ENCODE measurements at places on chromosomes 1 and 21.
A peak's percentile ranks its signal among the peaks of the same experiment; 100 is the strongest.

- DNase-seq, result no peak
These were observed 113.6 kb downstream of the LRRC40 start for GRCh38 chr1:70091811-70092210.

DNA sequence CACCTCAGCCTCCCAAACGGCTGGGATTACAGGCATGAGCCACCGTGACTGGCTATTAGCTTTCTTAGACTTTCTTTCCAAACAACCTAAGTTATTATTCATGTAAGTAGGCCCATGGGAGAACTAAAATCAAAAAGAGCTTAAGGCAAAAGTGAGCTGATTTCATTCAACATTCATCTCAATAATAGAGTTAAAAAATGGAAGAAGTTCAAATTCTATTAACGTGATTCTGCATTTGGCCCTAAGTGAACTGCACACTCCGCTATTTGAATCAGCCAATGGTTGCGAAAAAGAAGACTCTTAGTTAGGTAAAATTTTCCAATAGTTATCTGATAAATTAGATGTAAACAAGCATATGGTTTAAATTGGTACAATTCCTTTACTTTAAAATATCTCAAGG, 68.6 kb upstream of the WARS2 start:
- DNase-seq, result no peak

DNA sequence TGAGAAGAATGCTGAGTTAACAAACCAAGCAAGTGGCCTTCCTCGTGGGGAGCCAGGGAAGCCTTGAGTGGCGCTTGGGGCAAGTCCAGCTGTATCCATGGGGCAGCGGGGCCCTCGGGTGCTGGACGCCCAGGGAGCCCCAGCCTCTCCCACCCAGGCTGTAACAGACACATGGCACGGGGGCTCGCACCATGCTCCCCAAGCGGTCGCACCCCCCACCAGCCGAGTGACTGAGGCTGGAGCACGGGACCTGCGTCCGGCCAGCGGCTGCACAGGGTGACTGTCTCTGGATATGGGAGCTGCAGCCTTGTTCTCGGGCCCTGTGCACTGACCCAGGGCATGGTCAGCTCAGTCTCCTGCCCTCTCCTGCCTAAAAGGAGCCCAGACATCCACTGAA, 53.9 kb upstream of the ACTRT2 start:
- DNase-seq, result peak; percentile 40

- DNase-seq, result no peak
These were observed 89.8 kb downstream of the KIF14 start for GRCh38 chr1:200530623-200531261.

DNA sequence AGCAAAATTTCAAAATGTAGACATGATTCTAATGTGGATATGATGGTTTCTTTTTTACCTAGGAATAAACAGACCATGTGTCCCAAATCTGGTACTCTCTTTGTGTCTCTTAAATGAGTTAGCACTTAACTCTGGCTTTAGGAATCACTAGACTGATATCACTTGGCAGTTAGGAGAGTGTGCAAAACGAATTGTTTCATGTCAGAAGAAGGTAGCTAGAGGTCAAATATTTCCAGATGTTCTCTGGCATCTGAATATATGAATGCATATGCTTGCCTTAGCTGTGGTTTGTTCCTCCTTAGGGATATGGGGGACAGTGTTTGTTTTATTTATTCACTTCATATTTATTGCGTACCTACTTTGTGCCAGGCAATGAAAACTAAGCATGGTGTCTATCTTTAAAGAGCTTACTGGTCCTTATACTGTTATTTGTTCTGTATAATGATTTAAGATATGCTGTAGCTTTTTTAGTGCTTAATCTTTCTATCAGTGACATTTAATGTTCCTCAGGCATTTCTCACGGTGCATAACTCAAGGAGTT, 65.2 kb downstream of the LRRC8C start:
- DNase-seq, result no peak

DNA sequence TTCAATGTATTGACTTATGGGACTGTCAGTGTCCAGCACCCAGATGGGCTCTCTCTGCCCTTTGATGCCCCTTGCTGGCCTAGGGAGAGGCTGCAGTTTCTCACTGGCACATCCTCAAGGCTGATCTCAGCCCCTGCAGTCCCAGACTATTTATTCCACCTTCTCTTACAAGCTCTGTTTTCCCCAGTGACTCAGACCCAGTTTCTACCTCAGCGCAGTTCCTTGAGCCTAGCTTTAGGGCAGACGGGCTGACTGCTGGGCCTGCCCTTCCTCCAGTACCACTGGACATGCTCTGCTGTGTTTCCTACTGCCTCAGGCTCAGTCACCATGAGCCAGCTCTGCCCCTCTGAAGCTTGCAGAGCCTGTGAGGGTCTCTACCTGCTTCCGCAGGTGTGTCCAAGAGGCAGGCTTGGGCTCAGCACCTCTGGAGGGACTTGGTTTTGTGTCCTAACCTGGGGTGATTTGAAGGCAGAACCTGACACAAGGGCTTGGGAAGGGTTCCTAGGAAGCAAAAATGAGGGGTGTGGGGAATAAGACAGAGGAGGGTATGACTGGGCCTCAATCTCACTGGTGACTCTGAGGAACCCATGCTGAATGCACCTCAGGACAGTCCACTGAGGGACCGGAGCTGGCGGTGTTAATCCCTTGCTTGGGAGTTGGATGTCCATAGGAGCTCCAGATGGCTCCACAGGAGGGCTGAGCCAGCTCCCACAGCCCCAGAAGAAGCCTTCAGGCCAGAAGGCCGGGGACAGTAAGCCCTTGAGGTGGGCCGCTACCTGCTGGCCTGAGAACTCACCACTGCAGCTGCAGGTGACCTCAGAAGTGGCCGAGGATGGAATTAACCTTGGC, 689.9 kb downstream of the MATN1 start:
- DNase-seq, result no peak

DNA sequence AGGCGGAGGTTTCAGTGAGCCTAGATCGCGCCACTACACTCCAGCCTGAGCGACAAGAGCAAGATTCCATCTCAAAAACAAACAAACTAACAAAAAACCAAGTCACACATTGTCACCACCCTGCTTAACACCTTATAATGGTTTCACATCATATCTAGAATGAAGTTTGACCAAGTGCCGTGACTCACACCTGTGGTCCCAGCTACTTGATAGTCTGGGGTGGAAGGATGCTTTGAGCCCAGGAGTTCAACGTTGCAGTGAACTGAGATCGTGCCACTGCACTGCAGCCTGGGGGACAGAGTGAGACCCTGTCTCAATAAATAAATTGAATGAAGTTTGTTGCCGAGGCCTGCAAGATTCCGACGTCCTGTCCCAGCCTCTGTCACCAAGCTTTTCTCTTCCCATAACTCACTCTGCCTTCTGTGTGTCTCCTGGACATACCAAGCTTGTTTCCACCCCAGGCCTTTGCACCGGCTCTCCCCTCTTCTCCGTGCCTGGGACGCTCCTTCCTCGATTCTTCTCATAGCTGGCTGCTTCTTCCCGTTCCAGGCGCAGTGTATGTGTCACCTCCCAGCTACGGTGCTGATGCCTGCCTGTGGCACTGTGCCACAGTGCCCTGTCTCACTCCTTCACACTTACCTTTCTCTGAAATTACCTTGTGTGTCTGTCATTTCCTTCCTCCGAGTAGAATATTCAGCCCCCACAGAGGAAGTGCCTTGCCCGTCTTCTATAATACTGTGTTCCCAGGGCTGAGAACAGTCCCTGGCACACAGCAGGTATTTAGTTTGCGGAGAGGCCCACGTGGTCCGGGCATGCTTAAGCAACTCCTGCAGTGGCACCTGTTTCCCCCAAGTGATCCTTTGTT, 3.8 kb upstream of the SELENON start:
- no peak for DNase-seq

- no peak for DNase-seq
These were observed 137.5 kb downstream of the GABPA start for GRCh38 chr21:25872271-25872670.

DNA sequence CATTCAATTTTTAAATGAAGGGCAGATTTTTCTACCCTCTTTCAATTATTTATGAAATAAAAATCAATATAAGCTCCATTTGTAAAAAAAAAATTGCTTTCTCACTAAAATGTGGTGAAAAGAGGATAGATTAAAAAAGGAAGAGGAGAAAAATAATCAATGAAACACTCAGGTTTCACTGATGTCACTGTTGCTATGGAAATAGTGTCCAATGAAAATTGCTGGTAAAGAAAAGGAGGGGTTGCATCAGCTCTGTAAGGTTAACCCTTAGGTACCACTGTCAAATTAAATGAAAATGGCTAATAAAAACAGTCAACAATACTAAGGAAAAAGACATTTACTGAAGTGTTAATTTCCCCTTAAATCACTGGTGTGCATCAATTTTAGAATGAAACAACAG, 91.6 kb upstream of the TTC39A start:
- no peak for DNase-seq

GRCh38 chr1:74162333-74162732, 35.6 kb downstream of the LRRIQ3 start:
- no peak for DNase-seq

- no peak for DNase-seq
These were observed 18.9 kb downstream of the ANGPTL7 start for GRCh38 chr1:11207898-11208611.

DNA sequence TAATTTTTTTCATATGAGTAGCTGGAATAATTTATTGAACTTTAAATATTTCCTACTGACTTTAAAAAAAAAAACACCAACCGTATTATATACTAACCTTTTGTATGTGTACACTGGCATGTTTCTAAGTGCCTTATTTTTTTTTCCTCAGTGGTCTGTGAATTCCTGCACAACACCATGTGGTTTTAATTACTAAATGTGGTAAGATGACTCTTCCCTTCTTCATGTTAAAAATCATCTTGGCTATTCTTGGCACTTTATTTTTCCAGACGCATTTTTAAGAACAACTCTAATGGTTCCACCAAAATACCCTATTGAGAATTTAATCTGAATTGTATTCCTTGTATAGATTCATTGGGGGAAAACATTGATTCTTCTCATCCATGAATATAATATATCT, 28.4 kb downstream of the PPP2R5A start:
- DNase-seq, result no peak

- no peak for DNase-seq
These were observed 41.3 kb downstream of the TBX19 start for GRCh38 chr1:168321945-168322344.

GRCh38 chr1:93384656-93385055, 38.9 kb downstream of the DR1 start:
- no peak for DNase-seq

- DNase-seq, result peak; percentile 42
These were observed 998 bp upstream of the TTC34 start for GRCh38 chr1:2802421-2802961.

DNA sequence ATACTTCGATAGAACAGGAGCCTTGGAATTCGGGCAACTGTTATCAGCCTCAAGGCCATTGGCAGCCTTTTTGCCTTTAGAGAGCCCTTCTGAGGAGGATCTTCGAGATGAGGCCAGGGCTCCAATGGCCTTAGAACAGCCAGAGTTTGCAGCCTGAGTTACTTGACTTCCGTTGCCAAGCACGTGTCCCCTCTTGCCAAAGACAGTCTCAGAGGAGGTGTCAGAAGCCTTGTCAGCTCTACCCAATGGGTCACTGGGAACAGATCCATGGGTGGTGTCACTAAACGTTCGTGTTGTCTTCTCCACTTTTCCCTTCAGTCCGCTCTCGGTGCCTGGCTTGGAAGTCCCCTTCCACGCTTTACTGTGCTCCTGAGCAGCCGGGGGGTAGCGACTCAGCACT, 73.2 kb downstream of the KDM1A start:
- no peak for DNase-seq

- no peak for DNase-seq
These were observed 7.4 kb downstream of the SLC16A4 start for GRCh38 chr1:110383251-110383990.

- DNase-seq, result no peak
These were observed 392.6 kb downstream of the NTNG1 start for GRCh38 chr1:107533436-107533835.

DNA sequence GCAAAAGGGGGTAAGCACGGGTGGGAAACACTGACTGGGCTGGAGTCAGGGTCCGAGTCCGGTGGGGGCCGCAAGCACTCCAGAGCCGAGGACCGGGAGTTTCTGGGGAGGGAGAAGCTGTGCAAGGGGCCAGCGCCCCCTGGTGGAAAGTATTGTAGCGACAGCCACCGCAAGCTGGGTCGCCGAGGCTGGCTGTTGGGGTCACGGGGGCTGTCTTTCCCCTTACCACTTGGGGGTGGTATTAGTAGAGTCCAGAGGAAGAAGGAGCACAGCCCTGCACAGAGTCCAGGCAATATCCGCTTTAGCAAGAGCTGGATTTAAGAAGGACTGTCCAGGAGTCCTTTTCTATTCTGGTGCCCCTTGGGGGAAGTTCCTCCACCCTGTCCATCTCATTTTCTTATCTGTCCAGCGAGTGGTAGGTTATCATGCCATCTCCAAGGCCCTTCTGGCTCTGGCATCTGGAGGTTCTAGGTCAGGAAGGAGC, 17.9 kb upstream of the ETV3 start:
- no peak for DNase-seq

DNA sequence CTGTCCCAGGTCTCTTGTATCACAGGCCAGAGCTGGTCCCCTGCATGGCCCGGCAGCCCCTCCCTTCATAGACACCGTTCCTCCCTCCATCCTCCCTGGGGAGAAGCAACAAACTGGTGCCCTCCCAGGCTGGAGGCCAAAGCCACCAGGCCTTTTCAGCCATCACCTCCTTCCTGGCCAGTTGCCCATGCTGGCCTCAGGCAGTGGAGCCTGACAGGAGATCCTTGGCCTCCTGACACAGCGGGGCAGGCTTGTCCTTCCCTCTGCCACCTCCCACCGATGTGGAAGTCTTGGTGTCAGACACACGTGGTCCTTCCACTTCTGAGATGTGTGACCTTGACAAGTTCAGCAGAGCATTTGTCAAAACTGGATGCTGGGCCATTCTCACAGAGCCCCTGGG, 206.0 kb downstream of the HIVEP3 start:
- no peak for DNase-seq

DNA sequence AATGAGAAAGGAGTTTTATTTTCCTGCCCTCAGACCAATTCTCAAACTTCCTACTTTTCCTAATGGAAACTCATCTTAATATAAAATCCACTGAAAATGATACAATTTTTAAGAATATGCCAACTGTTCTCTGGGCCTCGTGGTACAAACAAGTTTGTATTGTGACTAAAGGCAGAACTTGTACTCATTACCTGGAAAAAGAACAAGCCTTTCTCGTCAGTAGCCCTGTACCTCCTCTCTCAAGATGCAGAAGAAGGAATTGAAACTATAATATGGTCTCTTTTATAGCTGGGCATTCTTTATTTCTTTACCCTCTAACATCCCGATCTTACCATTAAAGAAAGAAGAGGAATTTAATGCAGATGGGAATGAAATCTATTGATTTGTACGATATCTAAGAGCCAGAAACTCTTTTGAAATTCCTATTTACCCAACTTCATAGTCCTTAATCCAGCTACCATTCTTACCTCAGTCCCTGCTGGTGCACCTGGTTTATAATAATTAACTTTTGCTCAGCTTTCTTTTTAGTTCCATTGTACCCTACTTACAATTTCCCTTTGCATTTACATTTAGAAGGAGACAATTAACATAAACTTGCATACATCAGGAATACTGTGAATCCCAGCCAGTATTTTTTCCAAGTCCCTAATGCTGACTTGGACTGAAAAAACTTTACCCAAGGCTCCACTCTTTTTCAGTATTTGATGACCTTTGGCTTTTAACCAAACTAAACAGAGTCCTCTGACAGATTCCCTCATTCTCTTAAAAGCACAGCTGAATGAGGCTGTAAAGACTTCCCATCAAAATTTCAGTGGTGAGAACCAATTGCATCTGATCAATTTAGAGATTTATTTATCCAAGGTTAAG, 1162.4 kb downstream of the BRINP3 start:
- DNase-seq, result no peak

All from RWPE2 (cell line).